GM23248 (cell line): ENCODE measurements at places on chromosomes 1 and 21. TPM values are rescaled to one million over a fixed set of nuclear protein-coding genes. Genes with fewer than 3 reads are reported as not detected.

DNA sequence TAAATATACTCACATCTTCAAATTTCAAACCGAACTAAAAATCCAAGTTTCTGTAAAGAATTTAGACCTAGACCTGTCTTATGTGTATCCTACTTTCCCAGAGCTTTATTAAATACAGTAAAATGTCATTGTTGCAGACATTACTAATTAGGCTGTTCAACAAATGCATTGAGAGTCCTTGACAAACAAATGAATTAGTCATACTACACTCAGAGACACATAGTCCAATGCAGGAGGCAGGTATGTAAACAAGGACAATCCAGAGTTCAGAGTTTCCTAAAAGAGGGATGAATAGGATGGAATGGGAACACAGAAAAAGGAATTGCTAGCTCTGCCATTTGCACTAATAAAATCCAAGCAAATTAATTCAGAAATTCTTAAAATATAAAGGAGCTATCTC, 1.6 kb upstream of the EGLN1 start:
- DNase-seq = no peak

The SNX7 gene
- 49.1 and 59.7 TPM in 2 replicates for total RNA-seq

DNA sequence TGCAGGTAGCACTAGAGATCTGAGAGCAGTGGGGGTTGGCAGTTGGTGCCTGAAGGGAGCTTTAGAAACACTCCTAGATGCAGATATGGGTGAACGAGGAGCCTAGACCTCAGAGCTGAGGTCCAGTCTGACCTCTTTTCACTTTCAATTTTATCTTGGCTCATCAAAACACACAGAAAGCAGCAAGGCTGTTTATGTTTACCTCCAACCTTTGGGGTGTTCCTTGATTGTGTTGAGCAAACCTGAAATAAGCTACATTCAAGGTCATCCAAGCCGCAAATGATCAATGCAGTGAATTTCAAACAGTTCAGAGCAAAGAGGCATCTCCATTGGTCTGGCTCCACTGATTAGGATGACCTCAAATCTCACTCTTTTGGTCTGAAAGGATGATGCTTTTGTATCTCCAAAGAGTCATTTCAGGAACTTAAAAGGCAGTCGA, 1.3 kb downstream of the LY9 start:
- no peak for DNase-seq

- peak; percentile 84 for DNase-seq
Observed at GRCh38 chr1:159197561-159198557, 6.8 kb upstream of the ACKR1 start.

The S100A3 gene
- 2.2 and 3.8 TPM in 2 replicates for total RNA-seq

DNA sequence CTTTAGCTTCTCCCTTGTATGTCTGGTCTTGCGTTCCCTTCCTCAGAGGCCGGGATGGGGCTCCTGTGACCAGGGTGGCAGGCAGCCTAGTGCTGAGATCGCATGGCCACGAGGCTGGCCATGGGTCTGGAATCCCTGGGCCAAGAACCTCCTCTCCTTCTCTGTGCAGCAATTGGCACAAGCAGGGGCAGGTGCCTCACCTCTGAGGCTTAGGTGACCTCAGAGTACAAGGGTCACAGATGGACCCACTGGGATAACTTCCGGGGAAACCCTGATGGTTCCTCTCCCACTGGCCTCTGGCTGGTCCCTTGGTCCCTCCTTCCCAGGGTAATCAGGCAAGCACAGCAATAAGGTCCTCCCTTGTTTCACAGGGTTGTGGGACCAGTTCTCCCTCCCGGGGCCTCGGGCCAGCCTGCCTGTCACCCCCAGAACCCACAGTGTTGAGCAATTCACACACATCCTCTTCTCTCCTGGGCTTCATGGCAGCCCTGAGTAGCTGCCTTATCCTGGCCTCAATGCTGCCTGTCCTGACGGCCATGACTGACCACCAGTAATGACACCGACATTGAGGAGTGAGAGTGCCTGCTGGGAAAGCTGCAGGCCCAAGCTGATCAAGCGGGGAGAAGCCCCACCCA, 38.6 kb downstream of the BMP8A start:
- DNase-seq = no peak

The FAM72D gene
- 0.43 and 1.1 TPM in 2 replicates for total RNA-seq

- no peak for DNase-seq
Observed at GRCh38 chr1:29390075-29390474, 153.8 kb downstream of the PTPRU start.
